Stimulated activated CD4-positive, alpha-beta T cell treated with anti-CD3 and anti-CD28 coated beads, Interleukin-2, amount 100 ng/mL, for 4 hours (primary cell): ENCODE measurements at places on chromosomes 11 and 22.

DNA sequence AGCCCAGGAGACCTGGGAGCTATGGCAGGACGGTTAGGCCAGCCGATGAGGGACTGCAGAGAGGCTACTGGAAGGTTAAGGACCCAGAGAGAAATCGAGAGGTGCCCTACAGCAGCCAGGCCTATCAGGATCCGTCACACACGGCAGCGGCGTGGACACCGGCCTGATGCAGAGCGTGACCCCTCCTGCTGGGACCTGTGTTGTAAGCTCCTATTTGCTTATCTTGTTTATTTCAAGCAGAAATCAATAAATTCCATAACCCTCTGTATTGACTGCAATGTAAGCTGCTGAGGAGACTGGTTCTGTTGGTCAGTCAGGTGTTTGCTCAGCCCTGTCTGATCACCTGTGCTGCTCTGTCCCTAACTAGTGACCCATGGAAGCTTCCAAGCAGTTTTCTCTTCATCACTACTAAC, 39.9 kb downstream of the PPP2R1B start:
- no peak for DNase-seq

DNA sequence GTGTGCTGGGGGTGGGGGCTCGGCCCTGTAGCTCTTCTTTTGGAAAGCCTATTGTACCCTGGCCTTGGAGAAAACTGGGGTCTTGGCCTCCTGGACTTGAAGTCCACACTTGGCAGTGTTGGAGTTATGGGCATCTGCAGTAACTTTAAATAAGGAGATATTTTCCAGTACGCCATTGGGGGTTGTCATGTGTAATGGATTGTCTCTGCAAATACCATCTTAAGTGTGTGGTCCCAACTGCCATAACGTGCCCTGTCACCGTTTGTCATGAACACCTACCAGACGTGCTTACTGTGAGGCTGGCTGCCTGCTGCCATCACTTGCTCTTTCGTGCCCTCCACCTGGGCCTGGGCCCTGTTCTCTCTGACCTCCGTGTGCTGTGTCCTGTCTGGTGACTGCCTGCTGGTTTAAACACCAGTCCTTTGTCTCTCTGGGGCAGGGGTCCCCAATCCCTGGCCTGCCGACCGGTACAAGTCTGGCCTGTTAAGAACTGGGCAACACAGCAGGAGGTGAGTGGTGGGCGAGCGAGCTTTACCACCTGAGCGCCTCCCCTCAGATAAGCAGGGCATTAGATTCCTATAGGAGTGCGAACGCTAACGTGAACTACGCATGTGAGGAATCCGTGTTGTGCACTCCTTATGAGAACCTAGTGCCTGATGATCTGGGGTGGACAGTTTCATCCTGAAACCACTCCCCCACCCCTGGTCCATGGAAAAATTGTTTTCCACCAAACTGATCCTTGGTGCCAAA, 3.6 kb upstream of the ZDHHC8 start:
- no peak for DNase-seq

- DNase-seq, result no peak
Measured at GRCh38 chr22:50523458-50523805, 2.0 kb downstream of the SCO2 start.

- no peak for DNase-seq
Measured at GRCh38 chr11:71239581-71239980, 12.8 kb downstream of the SHANK2 start.
